ENCODE measurements at places on chromosomes 5 and 9.

DNA sequence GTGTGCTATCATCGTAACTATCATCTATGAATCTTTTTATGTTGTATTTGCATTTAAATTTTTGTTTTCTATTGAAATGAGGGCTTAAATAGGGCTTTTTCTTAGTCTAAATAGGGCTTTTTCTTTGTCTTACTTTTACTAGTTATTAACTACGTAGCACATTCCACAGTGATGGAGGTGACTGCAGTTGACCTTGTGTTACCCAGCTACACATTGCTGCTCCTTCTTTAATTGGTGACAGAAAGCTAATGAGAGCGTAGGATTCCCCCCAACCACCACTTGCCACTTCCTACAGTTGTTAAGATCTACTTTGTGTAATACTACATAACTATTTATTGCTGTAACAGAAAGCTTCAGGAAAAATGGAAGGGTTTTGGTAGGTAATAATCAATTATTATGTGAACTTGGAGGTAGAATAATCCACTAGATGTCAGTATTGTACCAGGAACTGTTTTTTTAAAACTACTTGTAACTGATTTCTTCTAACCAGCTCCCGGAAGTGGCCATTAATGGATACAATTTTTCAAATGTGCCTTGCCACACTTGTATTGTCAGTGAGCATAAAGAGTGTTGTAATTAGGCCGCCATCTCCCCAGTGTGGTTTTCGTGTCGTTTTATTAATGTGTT lies 18.0 kb downstream of the MTRR start:
- peak; percentile 32 for DNase-seq

DNA sequence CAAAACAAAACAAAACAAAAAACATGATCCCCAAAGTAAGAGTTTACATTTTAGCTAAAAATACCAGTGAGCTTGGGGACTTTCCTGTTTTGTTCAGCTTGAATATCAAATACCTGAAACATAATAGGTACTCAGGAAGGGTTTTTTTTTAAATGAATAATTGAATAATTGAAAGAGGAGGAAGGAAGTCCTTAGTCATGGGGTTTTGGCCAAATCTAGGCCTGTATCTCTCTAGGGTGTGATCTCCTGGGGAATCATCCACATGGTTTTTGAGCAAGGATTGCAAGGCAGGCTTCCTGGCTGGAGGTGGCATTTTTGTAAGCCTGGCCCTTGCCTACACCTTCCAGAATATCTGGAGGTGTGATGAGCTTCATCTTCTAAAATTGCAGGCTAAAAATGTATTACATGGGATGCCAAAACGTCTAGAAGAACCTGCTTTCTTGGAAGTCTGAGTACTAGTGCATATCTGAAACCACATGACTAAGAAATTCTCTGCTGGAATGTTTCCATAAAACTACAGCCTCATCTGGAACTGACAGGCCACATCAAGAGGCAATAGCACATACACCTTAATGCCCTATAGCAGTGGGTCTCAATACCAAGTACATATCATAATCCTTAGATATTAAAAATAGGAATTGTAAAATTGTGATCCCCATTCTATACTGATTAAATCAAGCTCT lies 10.4 kb downstream of the C9 start:
- no peak for DNase-seq

DNA sequence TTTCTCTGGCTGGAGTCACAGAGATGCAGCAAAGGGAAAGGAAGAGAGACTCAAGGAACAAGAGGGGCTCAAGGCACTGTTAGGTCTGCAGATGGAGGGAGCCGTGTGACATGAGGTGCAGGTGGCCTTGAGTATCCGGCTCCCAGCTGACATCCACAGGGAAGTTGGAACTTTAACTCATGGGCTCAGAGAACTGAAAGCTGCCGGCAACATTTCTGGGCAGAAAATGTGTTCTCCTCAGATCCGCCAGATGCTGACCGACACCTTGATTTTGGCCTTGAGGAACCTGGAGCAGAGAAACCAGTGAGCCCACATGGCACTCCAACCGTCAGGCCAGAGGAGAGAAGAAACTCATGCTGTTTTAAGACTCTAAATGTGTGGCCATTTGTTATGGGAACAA lies 258.1 kb upstream of the IRX2 start:
- DNase-seq: no peak

- DNase-seq: no peak
These were observed 25.3 kb upstream of the SIL1 start for GRCh38 chr5:139223481-139223880.

DNA sequence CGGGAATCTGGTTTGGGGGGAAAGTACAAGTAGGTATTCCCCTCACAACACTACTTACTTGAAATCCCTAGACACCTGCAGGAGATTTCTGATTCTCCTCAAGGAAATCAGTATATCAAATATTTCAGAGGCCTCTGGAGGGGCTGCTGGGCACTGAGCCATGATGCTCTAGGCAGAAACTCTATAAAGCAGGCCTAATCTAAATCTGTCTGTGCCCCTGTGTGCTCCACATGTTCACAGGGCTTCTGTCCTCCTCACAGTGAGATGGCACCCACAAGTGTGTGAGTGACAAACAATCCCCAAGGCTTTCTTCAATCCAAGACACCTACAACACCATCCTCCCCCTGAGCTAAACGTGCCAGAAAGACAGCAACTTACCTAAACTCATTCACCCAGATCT lies 39.0 kb downstream of the NIPSNAP3B start:
- DNase-seq: no peak

DNA sequence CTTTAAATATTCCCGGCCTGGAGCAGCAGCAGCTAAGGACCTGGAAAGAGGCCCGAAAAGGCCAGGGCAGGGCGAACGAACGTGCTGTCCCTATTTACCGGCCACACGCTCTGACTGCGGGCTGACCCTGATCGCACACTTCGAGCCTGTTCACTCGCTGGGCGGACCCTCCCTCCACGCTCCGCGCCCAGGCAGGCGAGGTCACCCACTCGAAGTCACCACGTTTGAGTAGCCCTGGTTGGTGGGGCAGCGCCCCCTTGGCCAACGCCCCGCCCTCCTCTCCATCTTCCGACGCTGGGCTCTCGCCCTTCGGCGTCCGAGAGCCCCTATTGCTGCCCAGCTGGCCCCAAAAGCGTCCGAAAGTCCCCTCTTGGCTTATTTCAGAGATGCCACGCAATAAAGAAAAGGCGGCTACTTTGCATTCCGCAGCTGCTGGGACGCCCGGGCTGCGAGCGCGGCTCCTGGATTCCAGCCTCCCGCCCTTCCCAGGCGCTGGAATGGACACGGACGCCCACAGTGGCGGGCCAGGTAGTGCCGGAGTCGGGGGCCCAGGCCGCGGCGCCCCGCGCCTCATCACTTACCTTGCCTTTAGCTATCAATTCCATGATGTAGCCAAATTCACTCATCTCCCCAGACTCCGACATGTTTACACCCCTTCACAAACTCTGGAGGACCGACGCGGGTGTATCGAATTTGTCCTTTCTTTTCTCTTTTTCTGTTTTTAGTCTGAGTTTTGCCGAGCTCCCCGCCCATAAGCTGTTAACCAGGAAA lies 9.9 kb upstream of the TRIM36 start:
- DNase-seq: peak; percentile 25

- DNase-seq: no peak
These were observed 90.8 kb upstream of the NEURL1B start for GRCh38 chr5:172550096-172550765.

- DNase-seq: no peak
These were observed 21.4 kb upstream of the PITX1 start for GRCh38 chr5:135055396-135055795.

DNA sequence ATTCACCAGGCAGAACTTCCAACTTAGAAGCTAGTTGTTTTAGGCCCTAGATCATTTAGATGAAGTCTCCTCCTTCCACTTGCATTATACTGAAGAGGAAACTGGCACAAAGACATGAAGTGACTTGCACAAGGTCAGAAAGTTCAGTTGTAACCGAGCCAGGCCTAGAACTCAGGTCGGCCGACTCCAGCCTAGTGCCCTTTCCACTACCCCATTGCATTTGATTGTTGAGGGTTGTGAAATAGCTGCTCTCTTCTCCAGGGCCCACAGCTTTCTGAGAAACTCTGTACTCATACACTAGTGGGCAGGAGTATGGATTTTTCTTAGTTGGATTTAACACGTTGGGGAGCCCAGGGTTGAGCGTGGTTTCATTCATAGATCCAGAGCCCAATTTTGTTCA lies 5.6 kb downstream of the ZNF462 start:
- DNase-seq: no peak

GRCh38 chr5:90193185-90193822 lies 216.3 kb downstream of the CETN3 start:
- DNase-seq: no peak

- DNase-seq: no peak
These were observed 177.0 kb upstream of the MVB12B start for GRCh38 chr9:126149661-126150060.

GRCh38 chr5:127423173-127423798 lies 94.2 kb upstream of the PRRC1 start:
- no peak for DNase-seq

- no peak for DNase-seq
These were observed 92.2 kb downstream of the ZNF462 start for GRCh38 chr9:106954974-106955850.

GRCh38 chr5:59489551-59489950 lies 404.0 kb downstream of the PDE4D start:
- no peak for DNase-seq

DNA sequence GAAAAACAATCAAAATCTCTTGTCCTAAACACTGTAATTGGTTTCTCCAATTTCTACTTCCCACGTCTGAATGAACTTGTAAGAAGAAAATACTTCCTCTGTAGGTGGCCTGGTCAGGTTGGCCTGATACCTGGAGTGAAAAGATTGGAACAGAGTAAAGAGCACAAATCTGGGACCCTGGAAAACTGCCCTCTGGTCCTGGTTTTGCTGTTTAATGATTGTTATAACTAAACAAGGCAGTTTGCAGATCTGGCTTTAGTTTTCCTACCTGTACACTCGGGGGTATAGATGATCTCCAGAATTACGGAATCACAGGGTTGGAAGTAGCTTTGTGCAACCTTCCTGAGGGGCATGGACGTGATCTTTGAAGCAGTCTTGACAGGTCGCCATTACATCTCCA lies 67.6 kb downstream of the ZSWIM6 start:
- DNase-seq: no peak

GRCh38 chr9:84111726-84112125 lies 131.1 kb downstream of the RMI1 start:
- DNase-seq: peak; percentile 56

GRCh38 chr5:116922532-116922931 lies 347.9 kb upstream of the SEMA6A start:
- DNase-seq: no peak
